Nucleus accumbens (tissue), 56 donors: ENCODE measurements at places on chromosomes 12 and 14.

- DNase-seq: no peak
These were observed 91.0 kb upstream of the DIO3 start for GRCh38 chr14:101470266-101470665.

GRCh38 chr14:25394356-25394755, 344.4 kb upstream of the STXBP6 start:
- DNase-seq: no peak

DNA sequence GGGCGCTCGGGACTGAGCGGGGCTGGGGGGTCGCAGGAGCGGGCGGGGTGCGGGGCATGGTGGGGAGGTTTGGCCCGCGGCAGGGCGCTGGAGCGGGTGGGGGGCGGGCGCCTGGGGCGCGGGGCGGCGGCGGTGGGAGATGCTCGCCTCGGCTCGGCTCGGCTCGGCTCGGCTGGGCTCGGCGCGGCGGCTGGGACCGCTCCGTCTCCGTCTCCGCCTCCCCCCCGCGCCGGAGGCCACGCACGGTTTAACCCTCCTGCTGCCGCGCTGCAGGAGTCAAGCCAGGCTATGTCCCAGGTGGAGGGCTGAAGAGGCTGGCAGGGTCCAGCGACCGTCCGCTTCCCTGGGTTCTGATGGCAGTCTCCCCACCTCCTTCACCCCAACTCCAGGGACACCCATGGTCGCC, at the start of gene PIANP:
Gene PIANP, minus strand, starts transcription at position 170 of the 406 bp plus-strand sequence. CDS start 2,754 bp downstream, outside the sequence.
- peak; percentile 25 for DNase-seq

DNA sequence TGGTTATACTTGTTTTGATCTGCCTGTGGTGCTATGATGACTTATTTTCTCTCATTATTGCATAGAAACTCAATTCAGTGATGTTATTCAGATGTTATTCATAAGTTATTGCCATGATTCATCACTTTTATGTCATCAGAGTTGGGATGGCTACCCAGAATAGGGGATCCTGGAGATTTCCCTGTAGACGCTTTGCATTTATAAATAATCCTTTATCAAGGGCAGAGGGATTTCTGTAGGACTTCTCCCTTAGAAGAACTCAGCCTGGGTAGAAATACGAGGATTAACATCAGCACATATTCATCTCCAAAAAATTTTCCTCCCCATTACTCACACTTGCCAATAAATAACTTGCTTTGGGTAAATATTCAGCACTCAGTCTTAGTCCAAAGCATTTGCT, 4.9 kb downstream of the GPRC5A start:
- no peak for DNase-seq
